Foreskin keratinocyte (primary cell): ENCODE measurements at places on chromosomes 7 and 10.

- no peak for DNase-seq
These were observed 91.6 kb downstream of the C10orf105 start for GRCh38 chr10:71627956-71628355.

DNA sequence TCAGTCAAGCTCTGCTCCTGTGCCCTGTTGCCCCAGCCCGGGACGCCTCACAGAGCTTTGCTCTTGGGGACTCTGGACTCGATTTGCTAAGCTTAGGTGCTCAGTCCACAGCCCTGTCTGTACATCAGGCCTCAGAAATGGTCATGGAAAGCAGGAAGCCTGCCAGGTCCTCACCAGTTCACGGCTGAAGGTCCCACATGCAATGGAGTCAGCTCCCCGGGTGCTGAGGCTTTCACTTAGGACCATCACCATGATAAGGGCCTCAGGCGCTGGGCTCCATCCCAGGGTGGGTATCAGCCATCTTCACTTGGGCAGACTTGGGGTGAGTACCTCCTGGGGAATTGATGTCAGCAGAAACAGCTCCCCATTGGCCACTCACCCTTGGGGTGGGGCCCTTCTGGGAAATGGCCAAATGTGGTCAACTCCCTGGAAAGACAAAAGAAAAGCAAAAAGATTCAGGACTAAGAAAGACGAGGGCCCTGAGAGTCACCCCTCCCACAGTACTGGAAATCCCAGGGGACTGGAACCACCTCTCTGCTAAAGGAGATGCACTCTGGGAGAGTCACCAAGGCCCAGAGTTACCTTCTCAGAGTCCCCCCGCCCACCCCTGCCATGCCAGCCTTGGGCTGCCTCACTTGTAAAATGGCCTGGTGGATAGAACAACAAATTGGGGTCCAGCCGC lies 37.6 kb downstream of the FAM53B start:
- no peak for DNase-seq

DNA sequence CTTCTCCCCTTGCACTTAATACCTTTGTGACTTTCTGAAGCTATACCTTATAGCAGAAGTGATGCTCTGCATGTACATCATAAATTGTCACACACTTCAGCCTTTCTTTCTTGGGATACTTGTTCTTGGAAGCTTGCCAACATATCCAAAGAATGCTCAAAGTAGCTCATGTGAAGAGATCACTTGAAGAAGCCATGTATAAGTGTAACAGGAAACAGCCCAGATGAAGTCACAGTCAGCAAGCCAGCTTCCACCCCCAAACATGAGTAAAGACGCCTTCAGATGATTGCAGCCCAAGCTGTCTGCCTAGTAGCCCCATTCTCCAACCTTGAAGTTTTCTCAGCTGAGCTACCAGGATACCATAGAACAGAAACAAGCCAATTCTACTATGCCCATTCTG lies 50.9 kb downstream of the DGKB start:
- DNase-seq = no peak

- no peak for DNase-seq
These were observed 97.9 kb downstream of the RAB18 start for GRCh38 chr10:27601946-27602538.

DNA sequence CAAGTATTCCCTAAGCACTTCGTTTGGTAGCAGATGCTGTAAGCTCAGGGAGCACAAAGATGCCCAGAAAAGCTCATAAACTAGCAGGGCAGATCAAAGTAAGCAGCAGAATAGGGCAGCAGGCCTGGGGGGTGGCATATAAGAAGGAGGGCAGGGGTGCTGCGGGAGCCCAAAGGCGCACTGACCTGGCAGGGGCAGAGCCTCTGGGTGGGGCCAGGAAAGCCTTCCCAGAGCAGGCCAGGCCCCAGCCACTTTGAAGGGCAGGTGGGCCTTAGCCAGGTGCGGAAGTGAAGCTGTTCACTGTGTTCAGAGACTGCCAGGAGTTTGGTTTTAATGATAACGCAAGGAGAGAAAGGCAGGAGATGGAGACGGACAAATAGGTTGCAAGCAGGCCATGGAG lies 3.9 kb downstream of the GDF10 start:
- no peak for DNase-seq

GRCh38 chr7:23470330-23471105 lies at the start of gene IGF2BP3:
Gene IGF2BP3, minus strand, starts transcription at chr7:23470491. Its CDS starts 381 bp downstream, at chr7:23470110.
- peak; percentile 96 for DNase-seq

GRCh38 chr10:93413252-93413689 lies 68.9 kb downstream of the MYOF start:
- DNase-seq = peak; percentile 66

DNA sequence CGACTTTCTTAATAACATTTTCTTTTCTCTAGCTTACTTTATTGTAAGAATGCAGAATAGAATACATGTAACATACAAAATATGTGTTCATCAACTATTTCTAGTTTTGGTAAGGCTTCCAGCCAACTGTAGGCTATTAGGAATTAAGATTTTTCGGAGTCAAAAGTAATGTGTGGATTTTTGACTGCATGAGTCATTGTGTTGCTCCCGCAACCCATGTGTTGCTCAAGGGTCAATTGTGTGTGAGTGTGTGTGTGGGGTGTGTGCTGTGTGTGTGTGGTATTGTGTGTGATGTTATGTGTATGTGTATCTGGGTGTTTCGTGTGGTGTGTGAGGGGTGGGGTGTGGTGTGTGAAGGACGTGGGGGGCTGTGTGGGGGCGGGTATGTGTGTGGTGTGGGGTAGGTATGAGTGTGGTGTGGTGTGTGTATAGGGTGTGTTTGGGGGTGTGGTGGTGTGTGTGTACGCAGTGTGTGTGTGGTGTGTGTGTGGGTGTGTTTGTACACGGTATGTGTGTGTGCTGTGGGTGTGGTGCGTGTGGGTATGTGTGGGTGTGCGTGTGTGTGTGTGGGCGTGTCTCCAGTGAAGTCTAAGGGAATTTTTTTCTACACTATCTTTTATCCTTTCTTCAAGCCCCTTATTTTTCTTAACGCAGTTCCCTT lies 60.5 kb downstream of the RSU1 start:
- DNase-seq = no peak

DNA sequence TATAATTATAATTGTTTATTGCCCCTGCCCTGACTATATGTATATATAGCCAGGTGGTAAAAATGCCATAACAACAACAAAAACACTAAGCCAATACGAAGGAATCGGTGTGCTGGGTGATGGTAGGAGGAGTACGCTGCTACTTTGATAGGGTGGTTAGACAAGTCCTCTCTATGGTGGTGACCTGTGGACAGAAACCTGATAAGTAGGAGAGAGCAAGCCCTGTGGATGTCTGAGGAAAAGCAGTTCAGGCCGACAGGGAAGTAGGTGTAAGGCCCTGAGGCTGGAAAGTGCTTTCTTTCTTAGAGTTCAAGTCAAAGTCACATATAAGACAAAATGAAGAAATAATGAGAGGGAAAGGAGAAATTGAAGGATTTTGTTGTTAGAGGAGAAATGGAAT lies 823.8 kb upstream of the CELF2 start:
- no peak for DNase-seq

GRCh38 chr7:56218510-56218909 lies 102.3 kb upstream of the NUPR2 start:
- DNase-seq = no peak

- DNase-seq = peak; percentile 91
These were observed 121.3 kb downstream of the AVL9 start for GRCh38 chr7:32616625-32617024.

- no peak for DNase-seq
These were observed 74.9 kb downstream of the ADCYAP1R1 start for GRCh38 chr7:31126976-31127375.

DNA sequence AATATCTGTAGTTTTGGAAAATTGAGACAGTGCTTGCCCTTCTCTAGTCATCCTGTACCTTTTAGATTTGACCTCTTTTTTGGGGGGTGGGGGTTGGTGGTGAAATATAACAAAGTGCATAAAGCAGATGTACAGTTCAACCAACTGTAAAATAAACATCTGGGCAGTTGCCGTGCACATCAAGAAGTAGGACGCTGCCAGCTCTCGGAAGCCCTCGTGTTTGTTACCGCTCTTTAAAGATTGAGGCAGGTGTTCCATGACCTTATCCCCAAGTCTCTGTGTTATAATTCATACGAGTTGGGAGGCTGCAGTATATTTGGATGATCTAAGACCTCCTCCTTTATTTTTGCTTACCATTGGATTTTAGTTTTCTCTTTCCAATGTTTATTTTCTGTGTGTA lies 55.1 kb downstream of the SDK1 start:
- no peak for DNase-seq

DNA sequence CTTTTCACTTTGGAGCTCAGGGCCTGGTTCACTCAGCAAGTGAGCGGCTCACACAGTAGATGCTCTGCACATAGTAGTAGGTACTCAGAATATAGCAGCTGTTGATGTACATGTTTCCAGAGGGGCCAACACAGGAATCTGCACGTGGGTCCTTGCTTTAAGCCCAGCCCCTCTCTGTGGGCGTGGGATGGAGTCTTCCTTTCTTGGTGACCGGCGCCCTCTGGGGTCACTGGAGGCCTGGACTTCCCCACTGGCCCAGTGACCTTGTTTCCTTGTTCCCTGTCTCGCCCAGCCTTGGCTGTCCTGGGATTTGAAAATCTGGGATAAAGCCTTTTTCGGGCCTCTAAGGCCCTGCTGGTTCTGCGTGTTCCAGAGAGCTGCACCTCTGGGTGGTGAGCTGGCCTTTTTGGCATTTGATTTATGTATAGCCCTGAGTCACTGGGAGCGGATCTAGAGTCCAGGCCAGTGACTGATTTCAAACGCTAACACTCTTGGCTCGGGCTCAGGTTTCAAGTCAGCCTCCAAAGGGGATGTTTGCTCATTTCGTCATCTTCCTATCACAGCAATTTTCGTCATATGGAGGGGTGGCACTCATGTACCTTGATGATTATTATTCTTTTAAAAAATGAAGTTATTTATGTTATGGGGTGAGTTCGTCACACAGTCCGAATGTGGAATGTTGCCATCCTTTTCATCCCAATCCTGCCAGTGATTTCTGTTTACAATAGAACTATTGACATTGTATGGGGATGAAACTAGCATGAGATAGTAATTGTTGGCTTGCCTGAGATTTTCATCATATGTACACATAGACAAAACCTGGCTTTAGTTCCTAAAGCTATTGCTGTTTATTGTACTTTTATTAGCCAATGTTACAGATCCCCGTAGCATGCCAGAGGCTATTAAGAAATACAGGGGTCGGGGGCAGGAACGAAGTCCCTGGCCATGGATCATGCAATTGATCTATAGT lies 65.5 kb downstream of the CUX1 start:
- DNase-seq = peak; percentile 100
